Stimulated activated CD4-positive, alpha-beta T cell treated with anti-CD3 and anti-CD28 coated beads, Interleukin-1b, Interleukin-23, amount 100 ng/mL, for 1 hour (primary cell): ENCODE measurements at places on chromosomes 4 and X.

- no peak for DNase-seq
Observed at GRCh38 chrX:50565718-50566117, 95.1 kb upstream of the DGKK start.

DNA sequence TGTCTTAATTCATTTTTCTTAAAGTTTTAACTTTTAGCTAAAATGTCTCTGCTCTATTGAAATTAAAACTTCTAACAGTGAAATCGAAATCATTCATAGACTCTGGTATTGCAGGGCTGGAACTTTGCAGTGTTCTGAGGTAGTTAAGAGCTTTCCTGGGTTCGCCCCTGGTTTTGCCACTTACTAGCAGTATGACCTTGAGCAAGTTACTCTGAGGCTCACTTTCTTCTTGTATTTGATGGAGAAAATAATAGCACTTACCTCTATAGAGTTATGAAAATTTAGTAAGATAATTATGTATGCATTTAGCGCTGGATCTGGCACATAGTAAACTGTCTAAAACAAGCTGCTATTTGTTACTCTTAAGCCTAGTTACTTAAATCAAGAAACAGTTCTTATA is 1.7 kb downstream of the SLAIN2 start:
- no peak for DNase-seq

- no peak for DNase-seq
Observed at GRCh38 chr4:66059136-66059535, 388.8 kb upstream of the EPHA5 start.

GRCh38 chr4:133464311-133464710 is 315.2 kb downstream of the PCDH10 start:
- DNase-seq, result no peak

- DNase-seq, result no peak
Observed at GRCh38 chr4:94459462-94460161, 7.9 kb downstream of the PDLIM5 start.

DNA sequence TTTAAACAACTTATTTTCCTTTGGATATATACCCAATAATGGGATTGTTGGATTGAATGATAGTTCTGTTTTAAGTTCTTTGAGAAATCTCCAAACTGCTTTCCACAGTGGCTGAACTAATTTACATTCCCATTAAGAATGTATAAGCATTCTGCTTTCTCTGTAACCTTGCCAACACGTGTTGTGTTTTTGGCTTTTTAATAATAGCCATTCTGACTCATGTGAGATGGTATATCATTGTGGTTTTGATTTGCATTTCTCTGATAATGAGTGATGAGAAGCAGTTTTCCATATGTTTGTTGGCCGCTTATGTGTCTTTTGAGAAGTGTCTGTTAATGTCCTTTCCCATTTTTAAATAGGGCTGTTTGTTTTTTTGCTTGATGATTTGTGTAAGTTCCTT is 155.6 kb upstream of the PITX2 start:
- no peak for DNase-seq

GRCh38 chr4:73989928-73990327 is 1.9 kb upstream of the PPBP start:
- DNase-seq, result no peak

DNA sequence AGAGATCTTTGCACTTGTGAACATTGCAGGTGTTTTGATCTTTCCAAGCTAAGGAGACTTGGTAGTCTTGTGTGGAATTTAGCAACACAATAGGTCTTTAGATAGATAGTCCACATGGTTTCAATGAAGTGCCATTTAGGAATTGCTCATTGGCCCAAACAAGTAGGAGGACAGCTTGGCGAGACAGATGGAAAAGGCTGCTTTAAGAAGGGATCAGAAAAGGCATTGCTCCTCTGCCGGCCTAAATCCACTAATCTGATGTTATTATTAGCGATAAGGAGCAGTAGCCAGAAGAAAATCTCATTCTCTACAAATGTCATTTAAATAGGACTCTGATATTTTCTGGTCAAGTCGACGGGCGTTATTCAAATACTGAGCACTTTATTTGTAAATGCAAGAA is 99.7 kb downstream of the AFF2 start:
- no peak for DNase-seq

DNA sequence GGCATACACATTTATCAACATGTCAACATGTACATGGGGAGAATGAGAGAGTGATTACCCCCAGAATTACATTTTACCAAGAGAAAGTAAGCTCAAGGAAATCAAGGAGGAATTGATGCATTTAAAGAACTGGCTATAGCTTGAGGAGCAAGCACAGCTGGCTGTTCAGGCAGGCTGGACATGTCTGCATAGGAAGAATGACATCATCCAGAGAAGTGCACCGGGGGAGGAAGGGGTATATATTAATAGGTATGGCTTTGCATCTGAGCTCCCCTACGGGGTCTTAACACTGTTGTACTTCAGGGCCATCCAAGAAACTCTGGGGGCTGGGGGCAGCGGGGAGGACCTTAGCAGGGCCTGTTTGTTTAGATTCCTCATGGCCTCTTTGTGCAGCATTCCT is 222.4 kb upstream of the VCX start:
- DNase-seq, result no peak

GRCh38 chrX:150627957-150628356 is 59.5 kb downstream of the MTM1 start:
- no peak for DNase-seq

DNA sequence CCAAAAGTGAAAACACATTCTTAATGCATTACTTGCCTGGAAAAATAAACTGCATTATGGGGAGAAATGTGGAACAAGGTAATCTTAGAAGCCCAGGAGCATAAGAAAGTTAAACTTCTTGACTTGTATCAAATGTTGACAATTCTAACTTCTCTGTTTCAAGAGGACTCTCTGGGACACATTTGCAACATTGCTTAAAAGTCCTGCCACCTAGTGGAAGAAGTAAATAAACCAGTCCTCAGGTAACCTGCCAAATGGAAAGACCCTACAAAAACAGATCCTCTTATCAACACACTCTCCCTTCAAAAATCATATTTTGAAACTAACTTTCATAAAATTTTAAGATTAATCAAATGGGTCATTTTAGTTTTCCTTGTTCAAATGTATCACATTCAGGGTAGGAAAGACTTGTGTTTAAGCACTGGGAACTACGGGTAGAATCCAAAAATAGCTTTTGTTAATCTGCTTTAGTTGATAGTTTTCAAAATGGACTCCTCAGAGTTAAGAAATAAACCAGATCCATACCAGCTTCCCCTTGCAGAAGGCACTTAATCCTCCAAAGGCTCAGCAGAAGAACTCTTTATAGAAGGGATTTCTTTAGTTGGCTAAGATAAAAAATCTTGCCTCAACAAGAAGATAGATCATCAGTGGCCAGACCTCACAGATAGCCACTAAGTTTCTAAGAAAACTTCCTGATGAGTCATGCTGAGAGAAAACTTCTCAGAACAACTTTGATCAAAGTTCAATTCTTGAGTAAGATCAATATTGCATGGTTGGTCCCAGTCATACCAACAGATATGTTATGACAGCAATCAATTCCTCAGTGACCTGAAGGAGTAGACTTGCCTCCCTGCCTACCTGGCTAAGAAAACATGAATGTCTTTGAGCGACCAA is 141.7 kb downstream of the HHIP start:
- no peak for DNase-seq

- DNase-seq, result no peak
Observed at GRCh38 chrX:20585782-20586181, 319.1 kb upstream of the RPS6KA3 start.

GRCh38 chr4:1608821-1609500 is 75.2 kb downstream of the FAM53A start:
- DNase-seq, result no peak

DNA sequence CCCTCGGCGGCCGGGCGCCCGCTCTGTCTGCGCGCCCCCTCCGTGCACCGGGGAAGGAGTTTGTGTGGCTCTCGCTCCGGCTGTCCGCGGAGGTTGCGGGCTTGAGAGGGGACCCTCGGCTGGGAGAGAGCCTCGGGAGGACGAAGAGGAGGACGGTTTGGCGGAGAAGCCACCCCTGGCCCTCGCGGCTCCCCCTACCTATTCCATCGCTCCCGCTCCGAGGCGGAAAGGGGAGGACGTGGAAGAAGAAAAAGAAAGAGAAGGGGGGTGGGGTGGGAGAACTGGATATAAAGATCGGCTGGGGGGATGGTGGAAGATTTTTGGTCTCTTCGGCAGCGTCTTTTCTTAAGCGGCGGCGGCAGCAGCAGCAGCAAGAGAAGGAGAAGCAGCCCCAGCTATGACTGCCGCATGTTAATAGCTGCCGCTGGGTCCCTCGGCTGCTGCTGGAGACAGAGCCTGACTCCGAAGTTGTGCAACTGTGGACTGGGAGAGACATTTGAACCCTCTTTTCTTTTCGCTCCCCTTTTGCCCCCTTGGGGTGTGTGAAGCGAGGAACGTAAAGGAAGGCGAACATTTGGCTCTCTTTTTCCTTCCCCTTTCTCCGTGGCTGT is 895 bp downstream of the ADGRL3 start:
- DNase-seq, result no peak

DNA sequence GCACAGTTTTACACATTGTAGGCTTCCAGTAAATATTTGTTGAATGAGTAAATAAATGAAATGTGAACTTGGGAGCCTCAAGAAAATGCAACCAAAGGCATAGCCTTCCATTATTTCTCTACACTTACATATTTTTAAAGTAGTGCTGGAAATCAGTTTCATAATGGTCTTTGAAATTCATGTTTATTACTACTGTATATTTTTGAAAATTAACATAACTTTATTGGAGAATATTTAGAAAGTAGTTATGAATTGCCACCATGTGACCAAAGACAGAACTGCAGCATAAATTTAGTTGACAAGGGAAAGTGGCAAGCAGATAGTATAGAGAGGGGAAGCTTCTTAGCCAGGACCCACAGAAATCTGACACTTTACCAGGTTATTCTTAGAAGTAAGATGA is 6.4 kb downstream of the TCEAL8 start:
- no peak for DNase-seq

DNA sequence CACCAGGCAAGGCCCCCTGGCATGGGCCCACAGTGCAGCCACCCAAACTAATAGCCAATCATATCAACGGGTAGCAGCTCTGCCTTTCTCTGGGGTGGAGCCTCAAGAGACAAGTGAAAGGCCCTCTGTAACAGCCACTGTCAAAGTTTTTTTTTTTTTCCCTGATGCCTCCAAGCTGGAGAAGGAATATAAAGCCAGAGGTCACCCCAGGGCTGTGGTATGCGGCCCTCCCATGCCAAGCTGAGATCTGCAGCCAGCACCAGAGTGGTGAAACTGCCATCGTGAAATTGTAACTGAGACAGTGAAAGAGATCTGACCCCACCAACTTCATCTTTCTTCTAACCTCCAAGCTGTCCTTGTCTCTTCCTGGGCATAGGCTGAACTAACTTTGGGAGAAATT is 407.0 kb downstream of the KLHL4 start:
- DNase-seq, result no peak

GRCh38 chr4:23929248-23929647 is 39.4 kb upstream of the PPARGC1A start:
- DNase-seq, result no peak

GRCh38 chrX:13662355-13662791 is 9.4 kb downstream of the TCEANC start:
- DNase-seq, result no peak

DNA sequence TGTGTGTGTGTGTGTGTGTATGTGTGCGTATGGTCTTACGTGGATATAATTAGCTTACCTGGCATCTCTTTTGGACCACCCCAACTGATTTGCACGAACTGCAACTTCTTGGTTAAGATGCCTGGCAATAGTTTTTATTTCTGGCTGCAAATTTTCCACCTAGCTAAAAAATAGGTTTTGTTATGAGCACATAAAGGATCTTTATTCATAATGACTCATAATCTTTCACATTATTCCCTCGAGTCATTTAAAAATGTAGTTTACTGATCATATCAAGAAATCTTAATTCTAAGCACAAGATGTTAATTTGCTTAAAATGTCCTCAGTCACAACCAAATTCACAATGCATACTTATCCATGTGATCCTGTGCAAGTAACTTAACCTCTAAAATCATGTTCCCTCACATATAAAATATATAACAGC is 1.5 kb downstream of the COX18 start:
- no peak for DNase-seq

DNA sequence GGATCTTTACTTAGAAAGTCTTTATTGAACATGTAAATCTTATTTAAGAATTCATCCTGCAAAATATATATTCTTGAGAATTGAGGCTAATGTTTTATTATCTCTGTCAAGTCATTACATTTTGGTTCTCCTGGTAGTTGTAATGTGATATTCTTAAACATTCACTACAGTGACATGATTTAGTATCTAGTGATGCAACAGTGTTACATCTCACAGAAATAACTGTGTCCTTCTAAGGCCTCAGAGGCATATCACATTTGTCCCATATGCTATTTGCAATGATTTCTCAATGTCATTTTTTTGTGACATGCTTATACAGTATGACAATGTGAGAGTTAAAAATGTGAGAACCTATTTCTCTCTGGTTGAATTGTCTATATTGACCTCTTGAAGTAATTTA is 34.1 kb downstream of the PRRG1 start:
- no peak for DNase-seq

DNA sequence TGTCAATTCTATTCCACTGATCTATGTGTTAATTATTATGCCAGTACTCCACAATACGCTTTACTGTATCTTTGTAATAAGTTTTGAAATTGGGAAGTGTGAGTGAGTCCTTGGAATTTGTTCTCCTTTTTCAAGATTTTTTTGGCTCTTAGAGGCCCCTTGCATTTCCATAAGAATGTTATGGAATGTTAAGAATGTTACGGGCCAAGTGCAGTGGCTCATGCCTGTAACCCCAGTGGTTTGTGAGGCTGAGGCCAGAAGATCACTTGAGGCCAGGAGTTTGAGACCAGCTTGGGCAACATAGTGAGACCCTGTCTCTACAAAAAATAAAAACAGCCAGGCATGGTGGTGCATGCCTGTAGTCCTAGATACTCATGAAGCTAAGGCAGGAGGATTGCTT is 167.6 kb upstream of the CXorf66 start:
- DNase-seq, result no peak

DNA sequence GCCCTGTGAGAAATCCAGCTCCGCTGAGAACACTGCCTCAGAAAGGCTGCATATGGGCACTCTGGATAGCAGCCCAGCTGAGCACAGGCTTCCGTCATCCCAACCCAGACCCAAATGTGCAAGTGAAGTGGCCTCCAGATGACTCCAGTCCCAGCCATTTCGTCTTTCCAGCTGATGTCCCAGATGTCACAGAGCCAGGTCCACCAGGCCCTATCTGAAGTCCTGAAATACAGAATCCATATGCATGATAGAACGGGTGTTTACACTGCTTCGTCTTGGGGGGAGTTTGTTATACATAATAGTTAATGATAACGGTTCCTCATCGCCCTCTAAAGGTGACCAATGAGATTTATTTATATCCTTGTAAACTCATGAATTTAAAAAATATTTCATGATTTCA is 72.6 kb upstream of the TRIM2 start:
- DNase-seq, result no peak
